ENCODE measurements at places on chromosomes 5 and 9.
A peak's percentile ranks its signal among the peaks of the same experiment; 100 is the strongest.

DNA sequence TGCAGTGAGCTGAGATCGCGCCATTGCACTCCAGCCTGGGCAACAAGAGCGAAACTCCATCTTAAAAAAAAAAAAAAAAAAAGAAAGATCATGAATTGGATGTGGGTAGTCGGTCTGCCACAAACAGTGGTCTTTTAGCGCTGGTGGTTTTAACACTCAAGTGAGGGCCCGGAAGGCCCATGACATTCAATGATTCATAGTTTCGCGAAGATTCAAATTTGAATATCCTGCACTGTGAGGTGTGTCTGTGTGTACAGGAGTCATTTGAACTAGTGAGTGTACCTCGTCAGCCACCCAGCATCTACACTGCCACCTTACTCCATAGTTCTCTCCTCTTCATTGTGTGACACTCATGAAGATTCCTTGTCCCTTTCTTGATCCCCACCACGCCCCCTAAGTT, 41.3 kb downstream of the CFAP77 start:
- no peak for DNase-seq

DNA sequence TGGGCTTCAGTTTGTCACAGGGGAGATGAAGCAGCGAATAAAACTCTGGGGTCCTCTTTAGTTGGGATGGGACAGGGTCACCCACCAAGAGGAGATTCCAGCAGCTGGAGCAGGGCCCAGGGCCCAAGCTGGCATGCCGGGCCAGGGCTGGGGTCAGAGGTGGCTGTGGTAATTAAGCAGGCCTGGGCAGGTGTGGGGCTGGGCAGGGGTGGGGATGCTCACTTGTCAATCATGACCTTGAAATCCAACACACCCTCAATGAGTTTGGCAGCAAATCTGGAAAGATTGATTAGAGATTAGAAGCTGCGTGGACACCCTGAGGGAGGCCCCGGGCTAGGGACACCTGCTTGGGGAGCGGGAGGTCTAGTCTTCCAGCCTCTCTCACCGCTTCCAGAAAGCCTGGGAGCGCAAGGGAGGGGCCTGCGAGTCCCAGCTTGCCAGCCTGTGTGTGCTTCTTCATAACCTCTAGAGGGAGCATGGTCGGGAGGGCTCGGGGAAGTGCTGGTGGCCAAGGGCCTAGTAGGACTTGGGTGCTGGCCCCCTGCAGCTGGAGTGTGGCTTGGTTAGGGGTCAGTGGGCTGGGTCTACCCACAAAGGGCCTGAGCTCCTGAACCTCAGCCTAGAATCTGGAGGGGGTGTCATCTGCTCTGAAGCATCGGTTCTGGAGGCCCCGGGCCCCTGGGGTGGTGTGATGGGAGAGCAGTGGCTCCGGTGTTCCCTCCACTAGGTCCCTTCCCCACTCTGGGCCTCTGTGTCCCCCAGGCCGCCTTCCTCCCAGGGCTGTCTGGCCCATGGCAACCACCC, 7.6 kb downstream of the CRAT start:
- peak; percentile 94 for DNase-seq

DNA sequence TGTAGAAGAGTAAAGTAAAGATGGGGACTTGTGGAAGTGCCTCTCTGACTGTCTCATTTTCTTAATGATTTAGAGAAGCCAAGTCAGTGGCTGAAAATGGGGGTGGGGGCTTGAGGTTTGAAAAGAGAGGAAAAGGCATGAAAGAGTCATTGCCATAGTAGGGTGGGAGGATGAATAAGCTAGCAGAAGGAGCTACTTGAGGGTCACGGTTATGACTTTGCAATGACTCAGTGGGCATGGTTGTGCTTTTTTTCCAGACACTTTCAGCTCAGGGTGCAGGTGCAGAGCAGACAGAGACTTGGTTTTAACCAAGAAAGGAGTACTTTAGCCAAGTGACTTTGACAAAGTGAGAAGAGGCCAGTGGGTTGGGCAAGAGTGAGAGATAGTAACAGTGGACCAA, 117.8 kb downstream of the PTTG1 start:
- DNase-seq: no peak

- DNase-seq: no peak
Observed at GRCh38 chr5:168238463-168238862, 53.0 kb upstream of the WWC1 start.

DNA sequence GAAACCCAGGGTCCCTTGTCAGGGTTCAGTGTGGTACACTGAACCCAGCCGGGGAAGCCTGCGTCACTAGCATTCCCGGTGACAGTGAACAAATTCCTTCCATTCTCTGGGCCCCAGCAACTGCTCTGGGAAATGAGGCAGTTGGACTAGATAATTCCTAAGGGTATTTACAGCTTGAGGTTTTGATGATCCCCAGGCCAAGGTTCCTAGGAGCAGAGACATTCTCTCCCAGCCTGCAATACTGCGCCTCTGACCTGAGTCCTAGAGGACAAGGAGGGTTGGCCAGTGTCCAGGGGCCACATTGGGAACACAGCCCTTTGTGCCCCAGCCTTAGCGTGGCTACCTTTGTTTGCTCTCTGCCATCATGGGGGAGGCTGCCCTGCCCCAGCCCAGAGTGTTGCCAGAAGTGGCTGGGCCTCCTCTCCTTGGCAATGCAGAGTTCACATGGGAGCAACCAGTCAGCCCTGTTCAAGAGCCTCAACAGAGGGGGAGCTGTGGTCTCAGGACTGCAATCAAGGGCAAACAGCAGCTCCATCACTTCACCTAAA, 178.2 kb downstream of the SEC61B start:
- no peak for DNase-seq

DNA sequence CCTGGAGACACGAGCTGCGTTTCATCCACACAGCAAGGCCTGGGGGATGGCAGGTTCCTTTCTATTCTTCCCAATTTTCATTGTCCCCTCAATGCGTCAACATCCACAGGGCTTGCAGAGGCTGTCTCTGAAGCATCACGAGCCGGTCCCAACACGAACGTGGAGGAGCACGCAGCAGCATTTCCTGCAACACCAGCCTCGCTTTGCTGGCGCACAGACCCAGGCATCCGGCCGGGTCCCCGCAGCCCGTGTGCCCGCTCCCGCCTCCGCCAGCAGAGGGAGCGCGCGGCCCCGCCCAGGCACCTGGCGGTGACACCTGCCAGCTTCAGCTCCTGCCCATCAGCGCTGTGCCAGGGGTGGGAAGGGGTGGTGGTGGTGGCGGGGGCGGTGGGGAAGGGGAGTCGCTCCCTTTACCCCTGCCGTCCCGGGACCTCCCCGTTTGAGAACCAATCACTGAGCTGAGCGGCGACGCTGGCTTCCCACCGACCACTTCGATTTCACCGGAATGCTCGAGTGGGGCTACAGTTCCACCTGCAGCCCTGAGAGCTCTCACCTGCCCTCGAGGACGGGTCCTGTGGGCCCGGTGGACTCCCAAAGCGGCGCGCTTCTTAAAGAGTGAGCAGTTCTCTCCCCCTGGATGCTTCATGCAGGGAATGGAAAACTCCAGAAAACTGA, 464.5 kb downstream of the ICE1 start:
- DNase-seq: peak; percentile 17

- peak; percentile 91 for DNase-seq
Observed at GRCh38 chr5:68683632-68684036, 410.2 kb upstream of the SLC30A5 start.

DNA sequence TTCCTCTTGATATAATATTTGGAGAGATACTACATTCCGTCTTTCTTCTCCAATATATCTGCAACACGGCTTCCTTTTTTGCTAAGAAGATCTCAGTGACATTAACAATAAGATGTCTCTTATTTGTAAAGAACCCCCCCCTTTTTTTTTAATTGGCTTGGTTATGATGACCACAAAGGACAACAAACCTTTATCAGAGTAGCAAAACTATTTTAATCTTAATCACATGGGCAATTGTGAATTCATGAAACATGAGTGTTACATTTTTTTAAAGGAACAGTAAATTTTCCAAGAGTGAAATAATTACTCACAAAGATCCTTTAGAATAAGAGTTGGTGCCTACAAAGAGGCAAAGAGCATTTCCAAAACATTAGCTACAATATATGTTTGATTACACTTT, 554.1 kb downstream of the MAT2B start:
- no peak for DNase-seq

GRCh38 chr9:92044936-92045335, 70.3 kb downstream of the SPTLC1 start:
- no peak for DNase-seq

GRCh38 chr5:74851684-74852353, 14.4 kb downstream of the FAM169A start:
- DNase-seq: peak; percentile 83

GRCh38 chr9:70902171-70902570, 219.2 kb downstream of the TRPM3 start:
- no peak for DNase-seq

DNA sequence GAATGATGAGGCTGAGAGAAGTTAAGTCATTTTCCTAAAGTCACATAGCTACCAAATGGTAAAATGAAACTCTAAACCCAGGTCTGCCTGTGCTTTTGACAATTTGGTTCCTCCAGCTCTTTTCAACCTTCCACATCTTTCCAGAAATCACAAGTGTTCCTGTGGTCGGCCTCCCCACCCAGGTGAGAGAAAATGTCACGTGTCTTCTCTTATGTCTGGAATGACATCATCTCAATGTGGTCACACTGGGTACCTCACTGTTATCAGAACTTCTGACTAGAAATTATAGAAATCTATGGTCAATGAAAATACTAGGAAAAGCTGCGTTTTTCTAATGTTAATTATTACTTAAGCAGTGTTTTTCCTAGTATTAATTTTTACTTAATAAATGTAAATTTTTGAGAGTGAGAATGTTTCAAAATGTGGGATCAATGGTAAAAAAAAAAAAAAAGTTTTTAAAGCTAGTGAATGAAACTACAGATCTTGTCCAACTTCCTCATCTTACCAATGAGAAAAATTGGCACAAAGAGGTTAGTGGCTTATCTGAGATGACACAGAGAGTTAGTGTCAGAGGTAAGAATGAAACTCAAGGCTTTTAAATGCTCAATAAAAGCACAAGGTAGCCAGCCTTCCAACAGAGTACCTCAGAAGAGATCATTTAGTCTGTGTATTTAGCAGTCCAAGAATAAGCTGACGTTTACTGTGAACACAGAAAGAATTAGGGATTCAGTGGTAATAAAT, 228.7 kb upstream of the NR4A3 start:
- DNase-seq: no peak

GRCh38 chr5:60161340-60161934, 267.9 kb upstream of the PDE4D start:
- peak; percentile 36 for DNase-seq

Measured in RWPE1 (cell line).